SJSA1 (cell line): ENCODE measurements at places on chromosomes 7 and 10.

DNA sequence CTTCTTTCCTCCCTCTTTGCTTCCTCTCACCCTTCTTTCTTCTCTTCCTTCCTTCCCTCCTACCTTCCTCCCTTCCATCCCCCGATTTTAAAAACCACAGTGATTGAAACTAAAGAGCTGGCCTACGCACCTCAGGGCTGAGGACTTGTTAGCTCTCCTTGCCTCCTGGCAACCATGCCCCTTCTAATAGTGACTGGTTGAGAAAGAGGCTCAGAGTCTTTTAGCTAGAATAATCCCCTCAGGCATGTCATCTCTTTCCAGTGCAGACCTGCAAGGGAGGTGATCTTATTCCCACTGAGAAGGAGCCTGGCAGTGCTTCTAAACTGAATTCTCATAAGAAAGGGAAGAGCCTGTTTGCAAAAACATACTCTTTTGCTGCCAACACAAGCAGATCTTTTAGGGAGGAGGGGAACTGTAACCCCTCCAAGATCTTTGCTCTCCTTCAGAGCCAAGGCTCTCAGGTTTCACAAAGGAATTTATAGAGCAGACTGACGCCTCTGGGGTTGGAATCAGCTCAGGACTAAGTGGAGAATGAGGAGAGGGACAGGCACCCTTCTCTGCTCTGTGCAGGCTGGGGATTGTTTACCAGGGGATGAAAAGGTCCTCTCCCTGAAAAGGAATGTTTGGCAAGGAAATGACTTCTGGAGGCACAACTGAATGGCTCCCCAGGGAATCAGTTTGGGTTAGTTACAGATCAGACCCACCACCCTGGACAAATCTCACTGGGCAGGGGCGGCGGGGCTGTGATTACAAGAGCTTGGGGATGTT lies 9.4 kb upstream of the ANKRD1 start:
- DNase-seq: peak; percentile 89

- DNase-seq: no peak
Observed at GRCh38 chr7:22565315-22565811, 65.4 kb upstream of the STEAP1B start.

GRCh38 chr7:42219447-42219846 lies 17.6 kb downstream of the GLI3 start:
- no peak for DNase-seq

DNA sequence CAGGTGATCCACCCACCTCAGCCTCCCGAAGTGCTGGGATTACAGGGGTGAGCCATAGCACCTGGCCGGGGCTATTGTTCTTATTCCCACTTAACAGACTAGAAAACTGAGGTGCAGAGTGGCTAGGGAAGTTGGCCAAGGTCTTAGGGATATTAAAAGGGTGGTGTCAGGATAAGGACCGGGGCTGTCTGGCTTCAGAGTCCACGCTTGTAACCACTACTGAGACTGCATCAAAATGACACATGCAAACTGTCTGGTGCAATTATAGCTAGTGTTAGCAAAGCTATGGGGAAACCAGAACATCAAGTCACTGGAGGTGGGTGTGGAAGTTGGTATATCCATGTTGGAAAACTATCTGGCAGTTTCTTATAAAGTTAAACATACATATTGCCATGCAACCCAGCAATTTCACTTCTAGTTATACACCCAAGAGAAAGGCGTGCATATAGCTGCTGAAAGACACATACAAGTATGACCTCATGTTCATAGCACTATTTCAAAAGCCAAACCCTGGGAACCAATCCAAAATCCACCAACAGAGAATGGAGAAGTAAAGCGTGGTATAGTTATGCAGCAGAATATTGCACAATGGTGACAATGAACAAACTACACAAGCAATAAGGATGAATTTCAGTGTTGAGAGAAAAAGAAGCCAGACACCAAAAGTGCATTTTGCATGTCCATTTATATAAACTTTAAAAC lies 33.9 kb upstream of the EEPD1 start:
- peak; percentile 74 for DNase-seq

DNA sequence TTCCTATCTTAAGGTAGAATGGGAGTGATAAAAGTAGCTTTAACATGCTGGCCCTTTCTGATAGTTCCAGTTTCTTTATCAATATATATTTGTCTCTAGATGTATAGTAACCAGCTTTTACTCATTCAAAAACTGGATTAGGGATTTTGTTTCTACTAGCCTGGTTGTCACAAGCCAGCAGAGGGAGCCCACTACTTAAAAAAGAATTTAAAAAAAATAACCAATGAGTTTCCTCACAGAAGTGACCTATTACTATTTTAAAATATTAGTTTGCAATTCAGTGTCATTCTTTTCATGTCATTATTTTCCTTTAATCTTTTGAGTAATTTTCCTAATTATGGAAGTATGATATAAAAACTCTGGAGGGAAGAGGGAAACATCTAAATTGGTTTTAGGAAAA lies 142.1 kb downstream of the PHTF2 start:
- no peak for DNase-seq

GRCh38 chr7:138978541-138979184 lies 2.5 kb downstream of the KIAA1549 start:
- no peak for DNase-seq

GRCh38 chr10:97224483-97225435 lies 39.0 kb upstream of the SLIT1 start:
- DNase-seq: no peak

DNA sequence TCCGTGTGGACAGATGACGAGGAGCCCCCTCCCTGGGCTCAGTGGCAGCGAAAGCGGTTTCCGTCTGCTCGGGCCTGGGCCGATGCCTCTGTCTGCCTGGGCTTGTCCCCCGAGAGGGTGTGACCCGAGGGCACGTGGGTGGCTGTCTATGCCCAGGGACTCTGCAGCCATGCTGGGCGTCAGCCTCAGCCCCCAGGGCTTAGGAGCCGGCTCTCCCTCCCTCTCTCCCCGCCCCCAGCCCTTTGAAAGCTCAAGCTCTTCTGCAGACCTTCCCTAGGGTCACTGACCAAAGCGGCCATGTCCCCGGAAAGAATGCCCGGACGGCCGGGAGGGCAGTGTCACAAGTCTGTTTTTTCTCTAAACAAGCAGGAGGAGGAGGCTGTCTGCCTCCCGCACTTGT lies 7.1 kb downstream of the MICALL2 start:
- no peak for DNase-seq

DNA sequence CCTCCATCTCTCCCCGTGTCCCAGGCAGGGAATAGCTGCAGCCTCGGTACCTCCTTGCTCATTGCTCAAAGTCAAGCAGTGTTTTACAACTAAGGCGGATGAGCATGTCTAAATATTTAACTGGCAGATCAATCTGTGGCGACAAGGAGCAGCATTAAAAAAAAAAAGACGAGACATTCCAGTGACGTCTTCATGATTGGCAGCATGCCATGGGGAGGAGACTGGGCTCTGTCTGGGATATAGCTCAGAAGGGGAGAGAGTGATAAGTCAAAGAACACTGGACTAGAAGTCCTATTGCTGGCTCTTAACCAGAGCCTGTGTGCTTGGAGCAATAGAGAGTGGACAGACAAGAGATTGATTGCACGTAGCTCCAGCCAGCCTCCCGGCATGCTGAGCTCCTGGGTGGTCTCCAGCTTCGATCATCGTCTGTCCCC lies 287.5 kb upstream of the PODXL start:
- no peak for DNase-seq

- DNase-seq: no peak
Observed at GRCh38 chr7:51471981-51472296, 155.3 kb upstream of the COBL start.

- DNase-seq: peak; percentile 15
Observed at GRCh38 chr10:86400705-86401587, 34.4 kb upstream of the GRID1 start.

DNA sequence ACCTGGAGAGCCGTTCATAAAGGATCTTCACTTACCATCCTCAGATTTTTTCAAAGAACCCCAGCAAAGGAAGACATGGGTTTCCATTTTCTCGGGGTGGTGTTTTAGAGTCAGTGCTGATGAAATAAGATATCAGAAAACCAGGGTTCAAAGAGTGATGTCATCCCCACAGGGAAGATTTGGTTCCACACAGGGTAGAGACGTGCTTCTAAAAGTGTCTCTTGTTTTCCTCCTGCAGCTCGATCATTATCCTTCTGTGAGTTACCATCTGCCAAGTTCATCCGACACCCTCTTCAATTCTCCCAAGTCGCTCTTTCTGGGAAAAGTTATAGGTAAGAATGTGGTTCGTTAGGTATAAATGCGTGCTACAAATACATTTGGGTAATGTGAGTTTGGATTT lies 323.8 kb upstream of the C7orf33 start:
- DNase-seq: no peak

DNA sequence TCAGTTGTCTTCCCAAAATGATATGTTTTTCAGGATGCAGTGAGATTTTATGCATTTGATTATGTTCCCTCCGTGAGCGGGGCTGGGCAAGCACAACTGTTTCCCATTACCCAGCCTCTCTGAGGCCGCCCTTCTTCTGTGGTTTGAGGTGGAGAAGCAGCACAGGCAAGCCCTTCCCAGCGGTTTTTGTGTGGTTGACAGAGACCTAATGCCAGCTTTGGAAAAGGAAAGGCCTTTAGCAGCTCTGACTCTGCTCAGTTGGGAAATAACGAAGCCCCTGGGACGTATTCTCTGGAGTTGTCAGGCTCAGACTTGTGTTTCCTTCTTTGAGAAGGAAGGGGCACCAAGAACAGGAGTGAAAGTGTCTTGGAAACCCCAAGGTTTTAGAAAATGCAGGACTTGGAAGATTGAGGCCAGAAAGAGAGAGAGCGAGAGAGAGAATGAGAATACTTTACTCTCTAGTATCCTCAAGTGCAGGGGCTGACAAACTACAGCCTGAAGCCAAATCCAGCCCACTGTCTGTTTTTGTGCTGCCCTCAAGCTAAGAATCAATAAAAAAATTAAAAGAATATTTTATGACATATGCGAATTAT lies 20.6 kb upstream of the PDCD4 start:
- no peak for DNase-seq

- no peak for DNase-seq
Observed at GRCh38 chr7:68458010-68458908, 1140.0 kb upstream of the AUTS2 start.

DNA sequence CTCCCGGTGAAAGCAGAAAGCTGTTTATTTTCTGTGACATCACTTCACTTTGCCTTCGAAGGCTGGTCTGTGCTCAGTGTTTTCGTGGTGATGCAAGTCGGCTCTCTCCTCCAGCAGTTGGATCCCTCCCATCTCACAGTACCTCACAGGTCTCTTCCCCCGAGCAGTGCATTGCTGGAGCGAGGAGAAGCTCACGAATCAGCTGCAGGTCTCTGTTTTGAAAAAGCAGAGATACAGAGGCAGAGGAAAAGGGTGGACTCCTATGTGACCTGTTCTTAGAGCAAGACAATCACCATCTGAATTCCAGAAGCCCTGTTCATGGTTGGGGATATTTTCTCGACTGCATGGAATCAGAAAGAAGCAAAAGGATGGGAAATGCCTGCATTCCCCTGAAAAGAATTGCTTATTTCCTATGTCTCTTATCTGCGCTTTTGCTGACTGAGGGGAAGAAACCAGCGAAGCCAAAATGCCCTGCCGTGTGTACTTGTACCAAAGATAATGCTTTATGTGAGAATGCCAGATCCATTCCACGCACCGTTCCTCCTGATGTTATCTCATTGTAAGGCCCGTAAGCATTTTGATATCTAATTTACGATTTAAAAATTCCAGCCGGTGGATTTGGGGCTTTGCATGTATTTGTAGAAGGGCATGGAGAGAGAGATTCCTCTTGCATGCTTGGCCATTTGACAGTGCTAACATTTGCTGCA lies at the start of gene LGI1:
LGI1 (plus strand) TSS at position 136 of the 707 bp plus-strand sequence; CDS start at position 345, 209 bp downstream.
- no peak for DNase-seq

DNA sequence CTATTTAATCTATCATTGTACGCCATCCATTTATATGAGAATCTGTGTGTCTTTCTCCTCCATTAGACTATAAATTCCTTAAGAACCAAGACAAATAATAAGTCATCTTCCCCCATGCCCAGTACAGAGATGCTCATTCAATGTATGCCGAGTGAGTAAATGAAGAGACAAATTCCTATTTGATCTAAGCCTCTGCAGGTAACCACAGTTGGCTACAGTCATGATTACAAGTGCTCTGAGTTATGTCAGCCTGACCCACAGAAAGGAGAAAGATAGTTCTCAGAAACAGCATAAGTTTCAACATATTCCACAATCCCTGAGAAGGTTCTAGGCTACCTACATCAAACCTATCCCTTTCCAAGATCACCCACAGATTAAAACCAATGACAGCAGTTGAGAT lies 46.1 kb downstream of the MPP7 start:
- DNase-seq: no peak

DNA sequence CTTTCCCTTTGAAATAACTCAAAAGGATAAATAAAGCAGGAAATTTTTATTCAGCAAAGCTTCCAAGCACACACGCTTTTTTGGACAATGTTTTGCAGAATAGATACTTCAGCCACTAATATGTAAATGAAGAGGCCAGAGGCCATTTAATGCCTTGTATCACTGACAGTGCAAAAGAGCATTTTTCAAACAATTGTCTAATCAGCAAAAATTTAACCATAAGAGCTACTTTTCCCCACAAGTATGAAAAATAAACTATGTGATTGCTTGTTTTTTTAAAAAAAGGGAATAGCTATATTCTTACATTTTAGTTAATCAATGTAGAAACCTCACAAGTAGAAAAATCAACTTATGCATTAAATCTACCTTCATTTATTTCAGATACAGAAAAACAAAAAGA lies 99.7 kb downstream of the COL28A1 start:
- DNase-seq: no peak

- DNase-seq: no peak
Observed at GRCh38 chr10:62239994-62240393, 28.6 kb downstream of the RTKN2 start.

DNA sequence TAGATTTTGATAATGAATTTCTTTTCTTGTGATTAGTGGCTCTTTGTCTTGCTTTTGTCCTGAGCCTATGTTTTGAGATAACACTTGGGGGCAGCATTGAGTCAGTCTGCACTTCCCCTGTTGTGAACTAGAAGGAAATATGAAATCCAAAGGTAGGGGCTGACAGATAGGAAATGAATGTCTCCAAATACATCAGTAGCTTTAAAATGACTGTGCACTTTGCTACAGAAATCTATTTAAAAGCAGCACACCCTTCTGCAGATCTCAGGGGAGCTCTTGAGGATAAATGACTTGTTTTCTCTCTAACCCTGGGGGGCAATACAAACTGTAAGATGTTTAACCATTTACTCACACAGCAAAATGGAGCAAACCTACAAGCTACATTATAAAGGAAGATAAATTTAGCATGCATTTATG lies 176.0 kb upstream of the MYO3A start:
- DNase-seq: peak; percentile 57

GRCh38 chr10:115092555-115093285 lies 445 bp upstream of the ATRNL1 start:
- DNase-seq: peak; percentile 55

- DNase-seq: no peak
Observed at GRCh38 chr7:2515424-2516193, 4.0 kb upstream of the LFNG start.

DNA sequence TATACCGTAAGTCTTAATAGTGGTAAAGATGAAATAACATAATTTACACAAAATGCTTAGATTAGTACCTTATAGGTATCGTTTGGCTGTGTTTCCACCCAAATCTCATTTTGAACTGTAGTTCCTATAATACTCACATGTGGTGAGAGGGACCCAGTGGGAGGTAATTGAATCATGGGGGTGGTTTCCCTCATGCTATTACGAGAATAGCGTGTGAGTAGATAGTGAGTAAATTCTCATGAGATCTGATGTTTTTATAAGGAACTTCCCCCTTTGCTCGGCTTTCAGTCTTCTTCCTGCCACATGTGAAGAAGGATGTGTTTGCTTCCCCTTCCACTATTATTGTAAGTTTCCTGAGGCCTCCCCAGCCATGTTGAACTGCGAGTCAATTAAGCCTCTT lies 426.3 kb upstream of the POT1 start:
- DNase-seq: peak; percentile 73
